ENCODE measurements at places on chromosomes 7 and 10.

- no peak for DNase-seq
These were observed 26.8 kb downstream of the BET1 start for GRCh38 chr7:93977211-93977950.

GRCh38 chr7:132485600-132486273 lies 90.5 kb downstream of the PLXNA4 start:
- no peak for DNase-seq

- DNase-seq: no peak
These were observed 56.2 kb downstream of the CRPPA start for GRCh38 chr7:16365177-16365576.

DNA sequence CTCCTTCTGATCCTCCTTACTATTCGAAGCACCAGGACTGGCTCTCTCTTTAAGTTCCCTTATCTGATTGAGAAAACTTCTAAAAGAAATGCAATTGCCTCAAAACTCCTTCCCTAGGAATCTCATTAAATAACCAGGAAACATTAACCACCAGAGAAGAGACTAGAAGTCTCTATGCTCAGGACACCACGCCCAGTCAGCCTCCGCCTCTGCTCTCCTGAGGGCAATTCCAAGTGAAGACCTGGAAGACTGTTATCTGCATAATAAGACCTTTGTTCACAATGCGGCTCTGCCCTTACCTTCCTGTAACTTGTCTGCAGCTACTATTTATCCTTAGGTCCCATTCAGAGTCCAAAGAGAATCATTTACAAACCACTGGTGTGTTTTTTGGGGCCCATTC lies 78.8 kb downstream of the ELMO1 start:
- no peak for DNase-seq

- DNase-seq: peak; percentile 30
These were observed 8.7 kb downstream of the GPR146 start for GRCh38 chr7:1053002-1053411.

DNA sequence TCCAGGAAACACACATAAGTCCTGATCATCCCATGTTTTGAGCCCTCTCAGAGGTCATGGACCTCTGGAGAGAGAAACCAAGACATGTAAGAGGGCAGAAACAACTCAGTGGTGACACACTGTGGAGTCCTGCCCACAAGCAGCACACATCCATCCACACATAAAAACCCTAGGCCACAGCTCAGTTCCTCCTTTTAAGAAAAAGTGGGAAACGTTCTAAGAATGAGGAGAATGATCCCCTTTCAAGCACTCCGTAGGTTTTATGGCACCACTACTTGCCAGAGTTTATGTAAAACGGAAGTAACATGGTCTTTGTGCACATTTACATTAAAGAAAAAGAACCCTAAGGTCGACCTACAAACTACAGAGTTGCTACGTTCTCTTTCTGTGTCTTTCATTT lies 19.9 kb downstream of the ATAD1 start:
- DNase-seq: no peak

- DNase-seq: peak; percentile 95
These were observed 34.1 kb downstream of the CHST3 start for GRCh38 chr10:71998119-71998839.

DNA sequence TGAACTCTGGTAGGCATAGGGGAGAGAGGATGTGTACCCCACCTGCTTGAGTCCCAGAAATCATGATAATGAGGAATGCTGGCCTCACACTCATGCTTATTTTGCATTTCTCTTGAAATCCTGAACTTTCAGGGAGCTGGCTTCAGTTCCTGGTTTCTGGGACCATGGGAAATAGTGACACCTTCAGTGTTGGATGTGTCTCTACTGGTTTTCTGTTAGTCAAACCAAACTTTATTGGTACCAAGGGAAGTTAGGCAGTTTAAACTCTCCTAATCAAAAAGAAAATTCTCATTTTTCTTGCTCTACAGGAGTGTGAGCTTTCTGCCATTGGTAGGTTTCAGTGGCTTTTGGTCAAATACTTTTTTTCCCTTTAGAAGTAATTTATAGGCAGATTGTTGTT lies 11.8 kb upstream of the PCGF5 start:
- no peak for DNase-seq

- DNase-seq: peak; percentile 4
These were observed 525 bp upstream of the CHUK start for GRCh38 chr10:100229819-100230422.

DNA sequence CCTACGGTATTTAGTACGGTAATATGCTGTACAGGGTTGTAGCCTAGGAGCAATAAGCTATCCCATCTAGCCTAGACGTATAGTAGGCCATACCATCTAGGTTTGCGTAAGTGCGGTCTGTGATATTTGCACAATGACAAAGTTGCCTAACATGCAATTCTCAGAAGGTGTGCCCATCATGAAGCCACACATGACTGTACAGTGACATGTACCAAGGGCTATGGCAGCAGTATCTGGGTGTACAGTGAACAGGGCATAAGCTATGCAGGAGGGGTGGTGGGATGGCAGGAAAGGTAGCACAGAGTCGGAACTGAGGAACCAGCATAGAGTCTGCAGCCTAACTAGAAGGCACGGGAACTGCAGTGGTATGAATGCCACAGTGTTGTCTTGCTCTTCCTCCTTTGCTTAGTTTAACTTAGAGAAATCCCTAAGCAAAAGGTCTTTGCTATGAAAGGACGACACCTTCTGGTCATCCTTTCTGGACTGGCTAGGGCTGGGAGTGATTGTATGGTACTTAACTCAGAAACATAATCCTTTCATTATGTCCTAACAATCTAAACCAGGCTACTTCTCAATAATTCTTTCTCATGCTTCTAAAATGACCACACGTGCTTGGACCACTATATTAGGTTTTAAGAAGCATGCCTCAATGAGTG lies 93.5 kb downstream of the DYNC1I1 start:
- no peak for DNase-seq

DNA sequence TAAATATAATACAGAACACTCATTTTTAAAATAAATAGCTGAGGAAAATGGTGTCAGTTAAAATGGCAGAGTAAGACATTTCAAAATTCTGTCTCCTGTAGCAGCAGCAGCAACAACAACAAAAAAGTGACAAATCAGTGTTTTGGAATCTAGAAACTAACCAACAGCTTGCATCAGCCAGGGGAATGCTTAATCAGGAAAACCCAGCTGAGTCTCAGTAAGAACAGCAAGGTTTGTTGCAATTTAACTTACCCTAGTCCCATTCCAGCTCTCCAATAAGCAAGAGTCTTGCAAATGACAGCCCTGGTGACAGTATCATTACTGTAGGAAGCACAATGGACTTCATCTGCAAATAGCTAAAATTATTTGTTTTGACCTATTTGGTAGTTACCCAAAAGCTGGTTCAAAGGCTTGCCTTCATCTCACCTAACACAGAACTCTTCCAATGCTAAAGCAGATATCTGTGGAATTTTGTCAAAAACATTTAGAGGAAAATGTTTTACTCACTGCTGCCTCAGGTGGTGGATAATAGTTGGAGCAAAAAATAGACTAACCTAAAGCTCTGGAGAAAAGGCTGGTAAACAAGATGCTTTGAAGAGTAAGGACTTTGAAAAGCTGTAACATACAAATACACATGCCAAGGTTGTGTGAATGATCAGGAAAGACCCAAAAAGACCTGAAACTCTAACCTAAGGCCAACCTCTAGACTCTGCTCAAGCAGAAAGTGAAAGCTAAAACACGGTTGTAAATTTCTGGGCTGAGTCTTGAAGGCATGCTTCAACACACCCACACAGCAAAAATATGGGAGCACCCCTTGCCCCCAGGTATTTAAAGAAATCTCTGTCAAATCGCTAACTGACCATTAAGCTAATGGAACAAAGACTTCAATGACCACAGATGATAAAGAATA lies 9.9 kb upstream of the ARHGAP22 start:
- no peak for DNase-seq

GRCh38 chr10:79166741-79167140 lies 98.0 kb downstream of the ZMIZ1 start:
- no peak for DNase-seq

DNA sequence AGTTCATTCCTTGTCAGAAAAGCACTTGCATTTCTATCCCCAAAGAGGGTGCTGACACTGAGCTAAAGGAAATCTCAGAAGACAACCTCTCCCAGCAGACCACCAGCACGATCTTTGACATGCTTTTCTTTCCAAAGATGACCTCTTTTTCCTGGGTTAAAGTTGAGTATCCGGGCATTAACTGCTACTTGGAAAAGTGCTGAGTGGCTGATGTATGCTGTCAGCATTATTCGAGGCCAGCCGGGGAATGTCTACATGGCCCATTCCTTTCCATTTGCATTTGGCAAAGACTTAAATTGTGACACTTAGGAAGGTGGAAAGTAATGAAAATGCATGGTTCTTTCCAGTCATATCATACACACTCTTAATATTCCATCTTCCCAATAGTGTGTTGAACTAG lies 90.6 kb upstream of the SKAP2 start:
- no peak for DNase-seq

Data from thyroid gland (tissue), 4 donors.